NCI-H460 (cell line): ENCODE measurements at places on chromosomes 13 and 19. TPM values are rescaled to one million over a fixed set of nuclear protein-coding genes. Genes with fewer than 3 reads are reported as not detected.

Gene ZNF829
- total RNA-seq, result 2.1 and 2.2 TPM in 2 replicates

Gene HCST
- not detected in 2 replicates for total RNA-seq

Gene ZNF582
- 0.49 and 0.94 TPM in 2 replicates for total RNA-seq

Gene AMER2
- total RNA-seq, result not detected in 2 replicates

Gene CALR3
- 0.26 TPM in 1 of 2 replicates, not detected in the other for total RNA-seq

Gene ZNF813
- total RNA-seq, result not detected in 2 replicates

Gene ZNF730
- not detected in 2 replicates for total RNA-seq

Gene SERPINE3
- total RNA-seq, result not detected in 2 replicates

Gene SYNGR4
- 0.17 TPM in 1 of 2 replicates, not detected in the other for total RNA-seq

Gene CRB3
- total RNA-seq, result 0.20 TPM in 1 of 2 replicates, not detected in the other

Gene PSG4
- total RNA-seq, result not detected in 2 replicates

Gene TMPRSS9
- total RNA-seq, result 0.05 TPM in 1 of 2 replicates, not detected in the other

Gene CCDC8
- total RNA-seq, result not detected in 2 replicates

Gene MEDAG
- total RNA-seq, result not detected in 2 replicates

Gene IGSF23
- not detected in 2 replicates for total RNA-seq

Gene PCSK4
- 0.79 and 2.7 TPM in 2 replicates for total RNA-seq

Gene ZNF738
- total RNA-seq, result 4.2 and 7.0 TPM in 2 replicates

Gene DNAAF3
- total RNA-seq, result 7.8 and 8.9 TPM in 2 replicates

Gene CFD
- 9.2 and 14.1 TPM in 2 replicates for total RNA-seq

Gene CADM4
- total RNA-seq, result 3.1 and 5.9 TPM in 2 replicates

Gene ZNF227
- 18.2 and 20.3 TPM in 2 replicates for total RNA-seq

Gene ZNF578
- not detected in 2 replicates for total RNA-seq
